ENCODE measurements at places on chromosomes 1 and 21. TPM values are rescaled to one million over a fixed set of nuclear protein-coding genes. Genes with fewer than 3 reads are reported as not detected.

KANK4 gene
- 0.19 TPM for total RNA-seq

OR6N1 gene
- not detected for total RNA-seq

DNA sequence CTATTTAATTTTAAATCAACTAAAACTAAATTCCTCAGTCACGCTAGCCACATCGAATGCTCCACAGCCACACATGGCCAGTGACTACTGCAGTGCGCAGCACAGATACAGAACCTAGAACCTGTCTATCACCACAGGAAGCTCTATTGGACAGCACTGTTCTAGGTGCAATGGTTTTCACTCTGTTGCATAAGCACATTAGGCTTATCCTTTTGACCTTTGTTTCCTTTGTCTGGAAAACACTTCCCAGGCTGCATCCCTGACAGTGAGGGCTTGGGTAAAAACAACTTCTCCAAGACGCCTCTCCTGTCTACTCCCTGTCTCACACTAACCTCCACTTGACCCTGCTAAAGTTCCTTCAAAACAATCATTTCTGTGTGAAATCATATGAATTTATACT lies 33.6 kb upstream of the RAP1GAP start:
- no peak for DNase-seq

ZNF672 gene
- 26.3 TPM for total RNA-seq

APOBEC4 gene
- total RNA-seq = not detected

- no peak for DNase-seq
Measured at GRCh38 chr21:25188677-25189079, 418.6 kb downstream of the MRPL39 start.

DNA sequence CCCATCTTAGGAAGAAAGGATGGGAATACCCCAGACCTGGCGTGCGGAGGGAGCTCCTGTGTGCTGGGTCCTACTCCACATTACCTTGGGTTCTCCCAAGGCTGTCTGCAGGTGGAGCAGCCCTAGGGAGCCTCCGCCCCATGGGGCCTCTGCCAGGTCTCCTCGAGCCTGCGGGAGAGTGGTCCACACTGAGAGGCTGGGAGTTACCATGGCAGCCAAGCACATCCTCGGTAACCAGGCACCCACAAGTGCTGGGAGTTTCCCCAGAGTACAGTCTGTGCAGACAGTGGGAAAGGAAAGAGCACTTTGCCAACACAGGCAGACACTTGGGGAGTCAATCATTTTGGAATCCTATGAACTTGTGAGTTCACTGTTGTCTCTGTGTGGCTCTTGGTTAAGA lies 249.4 kb downstream of the DYRK1A start:
- DNase-seq = no peak

GRCh38 chr1:223257856-223258550 lies 106.0 kb downstream of the SUSD4 start:
- DNase-seq = no peak

GRCh38 chr21:45542242-45542666 lies at the start of gene SLC19A1:
Gene SLC19A1 (minus strand): TSS chr21:45542440. CDS start chr21:45537959, 4,481 bp downstream.
- peak; percentile 66 for DNase-seq

ABCG1 gene
- 7.3 TPM for total RNA-seq

- DNase-seq = no peak
Measured at GRCh38 chr21:41943851-41944250, 10.0 kb downstream of the C2CD2 start.

- DNase-seq = no peak
Measured at GRCh38 chr1:44644806-44645205, 29.5 kb downstream of the TMEM53 start.

GRCh38 chr1:8416881-8417280 lies 99.0 kb downstream of the SLC45A1 start:
- no peak for DNase-seq

- no peak for DNase-seq
Measured at GRCh38 chr1:202575918-202576653, 134.2 kb downstream of the SYT2 start.

DNA sequence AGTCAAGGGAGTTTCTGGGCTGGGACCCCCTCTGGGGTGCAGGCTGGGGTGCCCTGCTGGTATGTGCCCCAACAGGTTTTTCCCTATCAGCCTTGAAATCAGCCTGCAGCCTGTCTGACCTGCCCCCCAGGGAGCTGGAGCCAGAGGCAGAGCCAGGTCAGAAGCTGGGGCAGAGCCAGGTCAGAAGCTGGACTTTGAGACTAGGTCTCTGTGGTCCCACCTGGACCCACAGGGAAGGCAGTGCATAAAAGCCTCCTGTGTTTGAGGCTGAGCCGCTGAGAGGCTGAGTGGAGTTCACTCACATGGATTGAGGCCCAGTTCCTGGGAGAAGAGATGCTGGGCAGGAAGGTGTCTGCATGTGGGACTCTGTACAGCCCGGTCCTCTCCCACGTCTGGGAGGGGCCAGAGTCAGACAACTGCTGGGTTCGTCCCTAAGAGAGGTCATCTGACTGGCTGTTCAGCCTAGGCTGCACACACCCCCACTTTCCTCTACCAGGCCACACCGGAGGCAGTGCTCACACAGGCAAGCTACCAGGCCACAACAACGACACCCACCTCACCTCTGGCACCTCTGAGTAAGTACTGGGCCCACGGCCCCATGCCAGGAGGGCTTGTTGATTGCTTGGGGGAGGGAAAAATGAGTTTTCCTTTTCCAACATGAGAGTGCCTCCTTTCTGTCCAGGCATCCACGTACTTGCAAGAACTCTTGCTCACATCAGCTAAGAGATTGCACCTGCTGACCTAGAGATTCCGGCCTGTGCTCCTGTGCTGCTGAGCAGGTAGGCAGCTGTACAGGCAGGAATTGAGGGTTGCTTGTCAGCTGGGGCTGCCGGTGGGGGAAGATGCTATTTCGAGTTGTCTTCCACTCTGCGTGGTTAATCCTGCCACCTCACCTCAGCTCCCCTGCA lies at the start of gene ANXA9:
ANXA9 (plus strand) TSS at position 488 of the 908 bp plus-strand sequence. CDS start 814 bp downstream, outside the sequence.
- DNase-seq = peak; percentile 46

DNA sequence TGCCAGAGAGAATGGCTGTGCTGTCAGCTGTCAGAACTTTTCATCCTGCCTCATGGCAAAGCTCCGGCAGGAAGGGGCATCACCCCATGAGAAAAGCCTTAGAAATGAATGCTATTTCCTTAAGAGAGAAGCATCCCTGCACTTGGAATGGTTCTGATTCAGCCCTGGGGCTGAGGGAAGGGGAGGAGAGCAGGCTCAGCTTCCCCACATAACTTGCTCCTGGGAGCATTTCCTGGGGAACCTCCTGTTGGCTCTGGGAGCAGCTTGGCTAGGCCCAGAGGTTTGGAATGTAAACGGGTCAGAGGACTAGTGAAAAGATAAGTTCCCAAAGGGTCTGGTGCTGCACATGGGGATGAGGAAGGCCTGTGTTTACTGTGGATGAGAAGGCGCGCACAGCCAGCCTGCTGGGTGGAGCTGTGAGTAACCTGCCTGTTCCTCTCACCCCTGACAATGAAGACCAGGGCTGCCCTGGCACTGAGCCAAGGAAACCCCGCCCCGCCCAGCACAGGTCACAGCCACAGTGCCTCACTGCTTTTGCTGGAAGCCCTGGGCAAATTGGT lies 5.0 kb downstream of the PRELP start:
- peak; percentile 36 for DNase-seq

GRCh38 chr21:38952890-38953289 lies 147.2 kb downstream of the ETS2 start:
- no peak for DNase-seq

- DNase-seq = no peak
Measured at GRCh38 chr21:15060543-15061175, 4.1 kb downstream of the NRIP1 start.

DNA sequence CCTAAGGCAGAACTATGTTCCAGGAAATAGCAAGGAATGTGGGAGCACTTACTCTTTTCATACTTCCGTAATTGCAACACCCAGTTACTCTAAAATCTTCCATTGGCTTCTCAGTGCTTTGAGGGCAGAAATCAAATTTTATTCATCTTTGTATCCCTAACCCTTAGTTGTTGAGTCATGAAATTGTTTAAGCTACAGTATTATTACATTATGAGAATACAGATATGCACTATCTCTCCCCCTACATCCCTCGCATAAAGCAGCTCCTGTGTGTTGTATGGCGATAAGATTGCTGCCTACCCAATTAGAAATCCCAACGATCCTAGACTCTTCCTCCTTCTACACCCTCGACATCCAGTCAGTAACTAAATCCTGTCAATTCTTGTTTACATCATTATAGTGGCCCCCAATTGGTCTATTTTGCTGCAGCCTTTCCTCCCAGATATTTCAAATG lies 2.6 kb downstream of the AIDA start:
- no peak for DNase-seq

LIN28A gene
- total RNA-seq = 1,538 TPM

DNA sequence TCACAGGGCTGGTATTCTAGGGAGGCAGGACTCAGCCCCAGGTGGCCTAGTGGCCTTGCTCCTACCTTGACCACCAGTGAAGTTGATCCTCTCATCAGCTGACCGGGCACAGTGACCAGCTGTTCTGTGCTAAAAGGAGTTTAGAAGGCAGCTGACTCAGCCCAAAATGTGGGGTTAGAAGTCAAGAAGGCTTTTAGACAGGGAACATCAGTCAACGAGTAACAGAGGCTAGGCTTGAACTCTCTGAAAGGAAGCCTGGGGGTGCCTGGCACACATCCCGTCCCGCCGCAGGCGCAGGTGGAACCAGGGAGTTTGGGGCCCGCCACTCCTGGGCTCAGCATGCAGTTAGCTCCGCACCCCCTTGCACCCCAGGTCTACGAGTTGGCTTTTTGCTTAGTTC lies 114.9 kb upstream of the SLC45A1 start:
- no peak for DNase-seq

GRCh38 chr1:235098547-235098946 lies 30.1 kb downstream of the TOMM20 start:
- DNase-seq = no peak

MSTO1 gene
- 25.9 TPM for total RNA-seq

SMYD2 gene
- total RNA-seq = 2.3 TPM

DNA sequence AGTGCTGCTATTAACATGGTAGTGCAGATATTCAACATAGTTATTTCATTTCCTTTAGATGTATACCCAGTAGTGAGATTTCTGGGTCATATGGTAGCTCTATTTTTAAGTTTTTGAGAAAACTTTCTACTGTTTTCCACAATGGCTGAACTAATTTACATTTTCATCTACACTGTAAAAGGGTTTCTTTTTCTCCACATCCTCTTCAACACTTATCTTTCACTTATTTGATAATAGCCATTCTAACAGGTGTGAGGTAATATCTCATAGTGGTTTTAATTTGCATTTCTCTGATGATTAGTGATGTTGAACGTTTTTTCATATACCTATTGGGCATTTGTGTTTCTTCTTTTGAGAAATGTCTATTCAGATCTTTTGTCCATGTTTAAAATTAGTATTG lies 149.8 kb downstream of the PDE4B start:
- DNase-seq = no peak

GRCh38 chr1:230839173-230839572 lies 29.1 kb downstream of the C1orf198 start:
- no peak for DNase-seq

LCE1E gene
- not detected for total RNA-seq

DNA sequence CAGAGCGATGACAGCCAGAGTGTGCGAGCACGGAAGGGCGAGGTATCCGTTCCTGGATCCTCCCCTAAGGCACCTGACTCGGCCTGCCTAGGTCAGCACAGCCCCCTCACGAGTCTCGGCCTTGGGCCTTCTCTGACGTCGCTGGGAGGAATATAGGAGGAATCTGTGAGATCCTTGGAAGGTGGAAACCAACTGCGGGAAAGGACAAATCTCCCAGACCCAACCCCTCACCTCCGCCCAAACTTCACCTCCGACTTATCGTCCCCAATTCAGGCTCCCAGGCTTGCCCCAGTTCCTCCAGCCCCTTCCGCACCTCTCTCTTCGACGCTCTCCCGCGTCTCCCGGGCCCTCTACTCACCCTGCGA lies 494 bp downstream of the APH1A start:
- DNase-seq = no peak

KRTAP19-3 gene
- total RNA-seq = not detected

DNA sequence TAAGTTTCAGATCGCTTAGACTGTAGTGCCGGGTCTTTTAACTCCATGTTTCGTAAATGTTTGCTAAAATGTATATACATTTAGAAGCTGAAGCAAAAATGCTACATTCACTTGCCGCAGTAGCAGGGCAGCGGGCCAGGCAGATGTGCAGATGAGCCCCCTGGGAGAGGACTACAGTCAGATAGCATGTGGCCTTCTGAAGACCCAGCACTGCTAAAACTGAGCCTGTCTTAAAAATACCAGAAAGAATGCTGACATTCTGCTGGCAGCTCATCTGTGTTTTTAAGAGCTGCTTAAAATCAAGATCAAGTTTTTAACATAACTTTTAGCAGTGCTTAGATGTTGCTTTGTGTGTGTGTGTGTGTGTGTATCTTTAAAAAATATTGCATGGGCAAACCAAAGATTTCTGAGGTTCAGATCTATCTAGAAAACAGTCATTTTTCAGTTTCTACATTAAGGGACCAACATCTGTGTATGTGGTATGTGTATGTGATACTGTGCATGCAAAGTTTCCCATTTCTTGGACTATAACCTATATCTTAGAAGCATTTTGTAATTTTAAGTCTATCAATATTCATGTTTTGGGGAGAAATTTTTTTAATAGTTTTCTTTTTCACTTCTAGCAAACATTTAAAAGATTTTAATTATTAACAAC lies 31.7 kb downstream of the CHRM3 start:
- no peak for DNase-seq

DNA sequence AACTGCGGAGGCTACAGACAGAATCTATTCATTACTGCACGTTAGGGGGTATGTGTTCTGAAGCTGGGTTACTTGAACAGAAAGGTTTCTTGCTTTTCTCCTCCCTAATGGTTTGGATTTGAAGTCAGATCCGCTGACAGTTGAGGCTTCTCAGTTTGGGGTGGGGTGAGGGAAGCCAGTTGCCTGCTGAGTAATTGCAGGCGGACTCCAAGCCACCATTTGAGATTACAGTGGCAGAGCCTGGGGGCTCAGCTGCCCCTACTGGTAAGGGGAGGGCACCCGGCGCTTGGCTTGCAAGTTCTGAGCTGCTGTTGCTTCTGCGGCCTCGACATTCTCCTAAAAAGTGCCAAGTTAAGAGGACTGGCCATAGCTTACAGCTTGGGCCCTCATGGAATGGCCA lies 2.0 kb downstream of the GRHL3 start:
- no peak for DNase-seq

DNA sequence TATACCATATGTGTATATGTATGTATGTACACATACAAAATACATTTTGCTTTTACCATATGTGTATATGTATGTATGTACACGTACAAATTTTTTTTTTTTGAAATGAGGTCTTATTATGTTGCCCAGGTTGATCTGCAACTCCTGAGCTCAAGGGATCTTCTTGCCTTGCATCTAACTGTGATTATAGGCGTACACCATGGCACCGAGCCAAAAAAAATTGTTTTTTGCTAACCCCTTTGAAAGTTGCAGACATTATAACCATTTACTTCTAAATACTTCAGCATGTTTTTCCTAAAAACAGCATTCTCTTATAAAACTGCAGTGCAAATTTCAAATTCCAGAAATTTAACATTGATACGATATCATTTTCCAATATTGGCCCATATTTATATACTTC lies 147.0 kb downstream of the POU2F1 start:
- DNase-seq = no peak

DNA sequence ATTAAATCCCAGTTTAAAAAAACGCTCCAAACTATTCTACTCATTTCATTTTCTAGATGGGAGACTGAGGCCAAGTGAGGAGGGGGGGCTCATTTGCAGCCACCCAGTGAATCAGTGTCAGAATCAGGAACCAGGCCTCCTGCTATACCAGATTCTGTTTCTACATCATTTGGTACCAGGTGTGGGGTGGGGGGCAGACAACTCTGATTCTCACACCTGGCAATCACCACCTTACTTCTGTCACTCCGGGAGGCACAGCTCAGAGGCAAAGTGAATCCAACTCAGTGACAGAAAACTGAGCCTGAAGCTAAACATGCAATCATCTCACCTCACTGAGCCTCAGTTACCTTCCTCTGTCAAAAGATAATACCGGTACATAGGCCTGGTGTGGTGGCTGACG lies 23.5 kb upstream of the ID3 start:
- no peak for DNase-seq

CFAP45 gene
- total RNA-seq = not detected
